IMR-90 (cell line): ENCODE measurements at places on chromosomes 16 and 17. TPM values are rescaled to one million over a fixed set of nuclear protein-coding genes. Genes with fewer than 3 reads are reported as not detected.

GRCh38 chr17:36979565-36979941 is 30.8 kb downstream of the AATF start:
- H3K36me3 ChIP-seq, result 0 out of 2 replicates have a peak, but pooled peaks cover 1% of the 10 kb centered on the region
- no peak for DNase-seq
- no peak overlapping the region for H3K27ac ChIP-seq
- no peaks in the 10 kb centered on the region for H3K27me3 ChIP-seq
- peaks cover 1% of the 10 kb centered on the region; the same call in 1 of the 2 replicates for H3K4me1 ChIP-seq

GRCh38 chr17:44795928-44796327 is 34.2 kb downstream of the GJC1 start:
- H3K27ac ChIP-seq, result peak overlapping the region; percentile 0; the same call in 1 of the 2 replicates
- H3K27me3 ChIP-seq, result no peaks in the 10 kb centered on the region
- DNase-seq, result no peak
- H3K4me3 ChIP-seq, result no peak overlapping the region
- peaks cover 5% of the 10 kb centered on the region for H3K36me3 ChIP-seq
- peaks cover 26% of the 10 kb centered on the region for H3K4me1 ChIP-seq

GRCh38 chr16:21194771-21195301 is 16.5 kb downstream of the ZP2 start:
- no peak for DNase-seq
- no peak overlapping the region for H3K27ac ChIP-seq
- H3K27me3 ChIP-seq, result peaks cover 19% of the 10 kb centered on the region
- H3K4me1 ChIP-seq, result no peaks in the 10 kb centered on the region

- peaks cover 43% of the 10 kb centered on the region for H3K36me3 ChIP-seq
- H3K4me3 ChIP-seq, result no peak overlapping the region
- DNase-seq, result no peak
Observed at GRCh38 chr17:17086585-17086984, 44.3 kb downstream of the MPRIP start.

DNA sequence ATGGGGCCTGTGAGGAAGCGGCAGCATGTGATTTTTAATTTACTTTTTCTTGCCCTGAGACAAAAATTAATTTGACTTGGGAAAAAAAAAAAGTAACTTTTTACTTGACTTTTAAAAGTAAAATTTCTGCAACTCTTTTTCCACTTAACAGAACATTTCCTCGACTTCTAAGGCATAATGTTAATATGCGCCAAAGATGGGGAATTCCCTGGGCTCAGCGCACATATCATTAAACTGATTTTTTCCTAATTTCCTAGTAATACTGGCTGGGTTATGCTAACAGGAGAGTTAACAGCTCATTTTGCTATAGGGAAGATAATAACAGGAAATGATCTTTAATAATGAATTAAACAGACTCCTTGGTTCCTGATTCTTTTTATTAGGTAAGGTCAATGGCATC is 120.6 kb upstream of the CDH5 start:
- DNase-seq, result no peak
- no peaks in the 10 kb centered on the region for H3K36me3 ChIP-seq
- H3K4me3 ChIP-seq, result no peak overlapping the region
- H3K4me1 ChIP-seq, result peaks cover 8% of the 10 kb centered on the region
- H3K27me3 ChIP-seq, result no peaks in the 10 kb centered on the region; the same call in 1 of the 2 replicates
- no peak overlapping the region for H3K27ac ChIP-seq

- H3K4me3 ChIP-seq, result peak overlapping the region; percentile 93
- peak; percentile 31 for DNase-seq
- H3K27me3 ChIP-seq, result no peaks in the 10 kb centered on the region
- H3K36me3 ChIP-seq, result no peaks in the 10 kb centered on the region
- H3K27ac ChIP-seq, result peak overlapping the region; percentile 78
- peaks cover 7% of the 10 kb centered on the region for H3K4me1 ChIP-seq
Observed at GRCh38 chr16:53131363-53132071, 76.7 kb downstream of the CHD9 start.

GRCh38 chr17:49832840-49833599 is 14.8 kb downstream of the TAC4 start:
- no peak overlapping the region for H3K4me3 ChIP-seq
- H3K36me3 ChIP-seq, result peaks cover 15% of the 10 kb centered on the region
- no peak for DNase-seq
- H3K27me3 ChIP-seq, result no peaks in the 10 kb centered on the region

DNA sequence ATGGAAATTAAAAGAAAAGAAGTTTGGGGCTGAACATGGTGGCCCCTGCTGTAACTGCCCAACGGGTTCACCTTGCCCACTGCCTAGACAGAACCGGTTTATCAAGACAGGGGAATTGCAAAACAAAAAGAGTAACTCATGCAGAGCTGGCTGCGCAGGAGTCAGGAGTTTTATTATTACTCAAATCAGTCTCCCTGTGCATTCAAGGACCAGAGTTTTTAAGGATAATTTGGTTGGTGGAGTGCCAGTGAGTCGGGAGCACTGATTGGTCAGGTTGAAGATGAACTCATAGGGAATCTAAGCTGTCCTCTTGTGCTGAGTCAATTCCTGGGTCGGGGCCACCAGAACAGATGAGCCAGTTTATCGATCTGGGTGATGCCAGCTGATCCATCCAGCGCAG is 4.4 kb upstream of the SCPEP1 start:
- H3K27ac ChIP-seq, result no peak overlapping the region
- peaks cover under 1% of the 10 kb centered on the region; the same call in 1 of the 2 replicates for H3K4me1 ChIP-seq
- DNase-seq, result peak; percentile 59
- H3K36me3 ChIP-seq, result no peaks in the 10 kb centered on the region
- peaks cover 8% of the 10 kb centered on the region for H3K27me3 ChIP-seq

GRCh38 chr16:75048530-75048929 is 49.7 kb downstream of the ZNRF1 start:
- no peak overlapping the region for H3K27ac ChIP-seq
- H3K4me3 ChIP-seq, result no peak overlapping the region
- peaks cover 6% of the 10 kb centered on the region for H3K4me1 ChIP-seq
- no peaks in the 10 kb centered on the region for H3K27me3 ChIP-seq
- DNase-seq, result peak; percentile 43

DNA sequence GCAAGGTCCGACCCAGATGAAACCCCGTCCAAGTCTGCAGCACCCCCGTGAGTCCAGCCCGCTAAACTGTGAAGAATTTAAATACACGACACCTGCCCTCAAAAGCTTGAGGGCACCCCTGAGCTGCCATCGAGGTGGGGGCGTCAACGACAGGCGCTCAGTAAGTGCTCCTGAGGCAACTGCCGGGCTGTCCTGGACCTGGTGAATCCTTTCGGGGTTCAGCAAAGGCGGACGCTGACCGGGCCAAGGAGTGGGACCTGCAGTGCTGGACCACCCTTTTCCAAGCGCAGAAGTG is 512 bp upstream of the ENDOV start:
- H3K36me3 ChIP-seq, result peaks cover 14% of the 10 kb centered on the region
- DNase-seq, result no peak
- peak overlapping the region; percentile 13; the same call in 1 of the 2 replicates for H3K27ac ChIP-seq
- H3K27me3 ChIP-seq, result no peaks in the 10 kb centered on the region; the same call in 1 of the 2 replicates

GRCh38 chr17:66307257-66307656 is 4.8 kb downstream of the PRKCA start:
- no peaks in the 10 kb centered on the region for H3K27me3 ChIP-seq
- H3K27ac ChIP-seq, result no peak overlapping the region
- DNase-seq, result no peak
- no peak overlapping the region for H3K4me3 ChIP-seq
- H3K36me3 ChIP-seq, result peaks cover 7% of the 10 kb centered on the region

- no peaks in the 10 kb centered on the region for H3K27me3 ChIP-seq
- H3K4me3 ChIP-seq, result no peak overlapping the region
- DNase-seq, result peak; percentile 74
- no peaks in the 10 kb centered on the region for H3K4me1 ChIP-seq
- no peaks in the 10 kb centered on the region for H3K36me3 ChIP-seq
Observed at GRCh38 chr17:58960068-58960467, 146.6 kb downstream of the TRIM37 start.

DNA sequence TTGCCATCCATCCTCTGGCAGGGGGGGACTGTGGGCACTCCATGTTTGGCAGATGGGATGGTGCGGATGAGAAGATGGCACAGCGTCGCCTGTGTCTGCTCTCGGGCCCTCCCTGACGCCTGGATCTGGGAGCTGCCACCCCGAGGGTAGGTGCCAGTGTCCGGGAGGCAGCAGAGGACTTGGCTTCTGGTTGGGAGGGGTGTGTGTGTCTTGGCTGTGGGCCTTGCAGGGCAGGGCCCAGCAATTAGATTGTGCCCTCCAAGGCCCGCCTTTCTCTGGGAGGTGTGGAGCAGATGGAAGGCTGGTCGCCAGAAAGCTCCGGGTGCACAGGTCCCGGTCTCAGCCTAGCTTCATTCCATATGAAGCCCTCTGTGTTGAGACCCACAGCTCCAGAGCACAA is 1.4 kb downstream of the RAP1GAP2 start:
- H3K27me3 ChIP-seq, result peaks cover 11% of the 10 kb centered on the region; the same call in 1 of the 2 replicates
- no peaks in the 10 kb centered on the region for H3K4me1 ChIP-seq
- H3K36me3 ChIP-seq, result no peaks in the 10 kb centered on the region
- no peak overlapping the region for H3K4me3 ChIP-seq
- no peak overlapping the region for H3K27ac ChIP-seq

DNA sequence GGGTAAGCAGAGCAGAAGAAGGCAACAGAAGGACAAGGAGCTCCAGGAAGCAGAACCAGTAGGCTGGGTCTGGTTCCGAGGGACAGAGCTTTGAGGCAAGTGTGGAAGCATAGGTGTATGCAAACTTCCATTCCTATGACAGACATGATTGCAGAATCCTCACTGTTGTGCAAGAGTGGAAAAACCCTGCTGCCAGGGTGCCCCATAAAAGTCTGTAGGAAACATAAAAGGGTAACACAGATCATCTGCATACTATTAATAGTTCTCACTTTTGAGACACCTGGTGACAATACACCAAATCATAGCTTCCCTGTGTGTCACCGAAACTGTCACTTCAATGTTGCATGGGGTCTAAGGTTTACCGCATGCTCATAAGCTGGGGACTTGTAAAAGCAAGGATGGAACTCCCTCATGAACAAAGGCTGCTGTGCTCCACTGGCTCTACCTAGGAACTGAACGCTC is 39.7 kb downstream of the ARHGAP17 start:
- H3K27ac ChIP-seq, result peak overlapping the region; percentile 97
- H3K4me1 ChIP-seq, result peaks cover 27% of the 10 kb centered on the region
- H3K36me3 ChIP-seq, result peaks cover 36% of the 10 kb centered on the region
- DNase-seq, result peak; percentile 66

- peaks cover 11% of the 10 kb centered on the region; the same call in 1 of the 2 replicates for H3K27me3 ChIP-seq
- DNase-seq, result no peak
- H3K4me1 ChIP-seq, result no peaks in the 10 kb centered on the region
- H3K4me3 ChIP-seq, result no peak overlapping the region
Observed at GRCh38 chr17:45756266-45756991, 27.7 kb upstream of the CRHR1 start.

- no peak overlapping the region for H3K27ac ChIP-seq
- no peak overlapping the region for H3K4me3 ChIP-seq
- H3K36me3 ChIP-seq, result no peaks in the 10 kb centered on the region
- H3K27me3 ChIP-seq, result no peaks in the 10 kb centered on the region
- peaks cover 3% of the 10 kb centered on the region; the same call in 1 of the 2 replicates for H3K4me1 ChIP-seq
Observed at GRCh38 chr17:13365331-13365730, 236.4 kb downstream of the HS3ST3A1 start.

GRCh38 chr17:45729294-45729907 is 54.7 kb upstream of the CRHR1 start:
- no peak for DNase-seq
- no peak overlapping the region for H3K27ac ChIP-seq
- no peak overlapping the region for H3K4me3 ChIP-seq
- H3K36me3 ChIP-seq, result no peaks in the 10 kb centered on the region

- H3K4me1 ChIP-seq, result peaks cover 17% of the 10 kb centered on the region
- DNase-seq, result no peak
- H3K27ac ChIP-seq, result peak overlapping the region; percentile 8; the same call in 1 of the 2 replicates
- peaks cover 6% of the 10 kb centered on the region; the same call in 1 of the 2 replicates for H3K36me3 ChIP-seq
- no peaks in the 10 kb centered on the region for H3K27me3 ChIP-seq
- peak overlapping the region; percentile 95 for H3K4me3 ChIP-seq
Observed at GRCh38 chr17:38702916-38703741, 1.9 kb upstream of the MLLT6 start.

- H3K27me3 ChIP-seq, result no peaks in the 10 kb centered on the region
- H3K27ac ChIP-seq, result no peak overlapping the region
- H3K4me1 ChIP-seq, result peaks cover 2% of the 10 kb centered on the region; the same call in 1 of the 2 replicates
- no peak overlapping the region for H3K4me3 ChIP-seq
- peaks cover 14% of the 10 kb centered on the region for H3K36me3 ChIP-seq
- DNase-seq, result no peak
Observed at GRCh38 chr17:43808076-43808475, 24.9 kb downstream of the MPP3 start.

- DNase-seq, result peak; percentile 93
- H3K36me3 ChIP-seq, result peaks cover 24% of the 10 kb centered on the region
Observed at GRCh38 chr17:48544349-48545021, 424 bp downstream of the HOXB2 start.

DNA sequence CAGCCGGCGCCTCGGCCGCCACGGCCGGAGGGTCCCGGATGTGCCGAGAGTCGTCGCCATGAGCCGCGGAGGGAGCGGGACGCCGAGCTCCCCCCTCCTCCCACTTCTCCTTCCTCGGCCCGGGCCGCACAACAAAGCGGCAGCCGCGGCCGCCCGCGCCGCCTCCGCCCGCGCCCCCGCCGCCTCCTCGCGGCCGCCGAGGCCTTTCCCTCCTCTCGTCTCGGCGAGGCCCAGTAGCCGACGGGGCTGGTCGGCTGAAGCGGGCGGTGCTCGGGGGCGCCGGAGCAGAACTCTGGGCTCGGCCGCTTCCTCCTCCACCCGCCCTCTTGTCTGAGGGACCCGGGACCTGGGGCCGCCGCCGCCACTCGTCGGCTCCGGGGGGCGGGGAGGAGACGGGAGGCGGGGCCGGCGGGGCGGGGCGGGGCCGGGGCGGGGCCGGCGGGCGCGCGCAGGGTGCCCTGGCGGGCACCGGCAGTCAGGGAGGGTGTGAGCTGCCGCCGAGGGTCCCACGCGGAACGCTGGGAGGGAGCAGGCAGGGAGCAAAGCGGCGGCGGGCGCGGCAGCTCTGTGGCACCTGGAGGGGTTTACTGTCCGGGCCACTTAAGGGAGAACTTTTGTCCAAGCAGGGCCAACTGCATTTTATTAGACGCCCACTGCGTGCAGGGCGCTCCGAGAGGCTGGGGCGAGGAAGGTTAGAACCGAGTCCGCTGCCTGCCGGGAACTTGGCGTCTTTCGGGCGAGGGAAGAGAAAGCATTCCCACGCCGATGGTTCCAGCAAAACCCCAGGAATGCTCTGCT is at the start of gene SMURF2:
Gene SMURF2 (minus strand): TSS at position 332 of the 798 bp plus-strand sequence. CDS start 427 bp downstream, outside the sequence.
- H3K27ac ChIP-seq, result peak within 1 kb of the TSS; percentile 99
- no peaks in the 10 kb centered on the region for H3K27me3 ChIP-seq
- H3K36me3 ChIP-seq, result peaks cover 3% of the 10 kb centered on the region
- peak within 1 kb of the TSS; percentile 85 for H3K4me3 ChIP-seq
- H3K4me1 ChIP-seq, result peaks cover 11% of the 10 kb centered on the region

- H3K4me1 ChIP-seq, result no peaks in the 10 kb centered on the region
- no peaks in the 10 kb centered on the region for H3K27me3 ChIP-seq
- no peak overlapping the region for H3K27ac ChIP-seq
- H3K36me3 ChIP-seq, result no peaks in the 10 kb centered on the region
Observed at GRCh38 chr16:77939968-77940367, 82.4 kb upstream of the CLEC3A start.

The TAT gene
- not detected in 2 replicates for total RNA-seq

The PLA2G10 gene
- not detected in 2 replicates for total RNA-seq

The CD300LB gene
- not detected in 2 replicates for total RNA-seq

The KRT15 gene
- total RNA-seq, result 2.9 and 3.6 TPM in 2 replicates

The RNF222 gene
- total RNA-seq, result not detected in 2 replicates

The FZD2 gene
- total RNA-seq, result 21.3 and 22.8 TPM in 2 replicates

The ATP1B2 gene
- not detected in 2 replicates for total RNA-seq

The KRTAP2-2 gene
- total RNA-seq, result not detected in 2 replicates

The ABCA8 gene
- total RNA-seq, result 1.8 and 2.8 TPM in 2 replicates

The SYNGR3 gene
- 1.8 and 1.9 TPM in 2 replicates for total RNA-seq

The TERB1 gene
- total RNA-seq, result under 0.01 TPM in 1 of 2 replicates, not detected in the other

The ZNF319 gene
- total RNA-seq, result 0.83 and 0.90 TPM in 2 replicates

The MRPS7 gene
- 55.9 and 62.5 TPM in 2 replicates for total RNA-seq

The PIP4K2B gene
- total RNA-seq, result 40.0 and 40.8 TPM in 2 replicates

The ST6GALNAC1 gene
- total RNA-seq, result not detected in 2 replicates
